NT2/D1 (cell line): ENCODE measurements at places on chromosomes 16 and 17.

- DNase-seq: no peak
Measured at GRCh38 chr17:67999291-67999911, 3.1 kb upstream of the C17orf58 start.

DNA sequence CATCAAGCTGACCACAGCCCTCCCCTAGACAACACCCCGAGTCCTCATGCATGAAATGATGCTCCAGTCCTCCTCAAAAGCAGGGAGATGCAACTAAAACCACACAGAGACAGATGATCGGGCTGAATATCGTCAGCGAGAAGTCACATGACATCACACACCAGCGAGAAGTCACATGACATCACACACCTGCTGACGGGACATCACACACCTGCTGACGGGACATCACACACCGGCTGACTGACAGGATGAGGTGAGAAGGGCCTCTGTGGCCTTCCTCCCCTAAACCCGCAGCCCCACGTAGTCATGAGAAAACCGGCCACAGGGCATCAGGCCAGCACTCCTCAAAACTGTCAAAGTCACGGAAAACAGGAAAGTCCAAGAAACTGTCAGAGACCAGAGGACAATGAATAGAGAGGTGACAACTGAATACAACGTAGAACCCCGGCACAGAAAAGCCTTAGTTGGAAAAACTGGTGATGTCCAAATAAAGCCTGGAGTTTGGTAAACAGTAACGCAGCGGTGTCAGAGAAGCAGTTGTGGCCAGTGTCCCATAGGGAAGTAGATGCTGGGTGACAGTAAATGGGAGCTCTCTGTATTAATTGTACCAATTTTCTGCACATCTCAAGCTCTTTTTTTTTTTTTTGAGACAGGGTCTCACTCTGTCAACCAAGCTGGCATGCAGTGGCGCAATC, 14.3 kb downstream of the LITAF start:
- DNase-seq: no peak

DNA sequence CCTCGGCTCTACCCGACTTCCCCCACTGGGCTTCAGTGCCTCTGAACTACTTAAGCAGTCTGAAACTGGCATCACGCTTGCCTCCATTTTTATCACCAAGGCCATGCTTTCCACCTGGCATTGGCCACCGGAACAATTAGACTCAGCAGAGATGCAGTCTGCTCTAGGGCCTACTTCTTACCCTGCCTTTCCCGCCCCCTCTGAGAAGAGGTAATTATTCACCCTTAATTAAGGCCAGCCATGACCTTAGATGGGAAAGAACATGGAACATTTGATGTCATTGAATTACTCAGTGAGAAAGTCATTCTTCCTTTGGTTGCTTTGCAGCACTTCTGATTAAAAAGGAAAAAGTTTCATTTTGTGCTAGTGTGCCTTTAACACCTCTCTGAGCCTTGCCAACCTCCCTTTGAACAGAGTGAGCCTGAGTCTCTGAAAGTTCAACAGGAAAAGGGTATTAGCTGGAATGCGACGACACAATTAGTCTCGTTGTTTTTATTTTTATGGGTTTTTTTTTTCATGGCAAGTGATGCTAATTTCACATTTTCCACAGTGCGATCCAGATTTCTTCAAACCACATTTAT, 60.9 kb upstream of the TNRC6A start:
- no peak for DNase-seq

- DNase-seq: no peak
Measured at GRCh38 chr16:34648-34987, 18.8 kb downstream of the POLR3K start.

DNA sequence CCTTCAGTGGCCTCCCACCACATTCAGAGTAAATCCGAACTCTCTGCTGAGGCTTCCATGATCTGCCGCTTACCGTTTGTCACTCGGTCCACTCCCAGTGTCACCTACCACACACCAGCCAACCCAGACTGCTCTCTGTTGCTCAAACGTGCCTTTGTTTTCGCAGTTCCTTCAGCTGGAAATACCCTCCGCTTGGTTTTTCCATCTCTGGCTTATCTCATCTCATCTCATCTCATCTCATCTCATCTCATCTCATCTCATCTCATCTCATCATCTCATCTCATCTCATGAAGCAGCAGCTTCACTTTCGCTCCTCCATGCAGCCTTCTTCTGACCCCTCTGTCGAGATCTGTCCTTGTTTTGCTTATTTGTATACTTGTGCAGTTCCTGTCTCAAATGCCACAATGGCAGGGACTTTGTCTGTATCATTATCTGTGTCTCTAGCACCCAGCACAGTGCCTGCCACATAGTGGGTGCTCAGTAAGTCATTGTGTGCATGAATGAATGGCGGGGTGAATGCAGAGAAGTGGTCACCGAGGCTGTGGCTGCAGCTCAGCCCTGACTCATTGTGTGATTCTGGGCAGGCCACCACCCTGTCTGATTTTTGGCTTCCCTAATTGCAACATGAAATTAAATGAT, 3.8 kb upstream of the SNX20 start:
- DNase-seq: no peak

DNA sequence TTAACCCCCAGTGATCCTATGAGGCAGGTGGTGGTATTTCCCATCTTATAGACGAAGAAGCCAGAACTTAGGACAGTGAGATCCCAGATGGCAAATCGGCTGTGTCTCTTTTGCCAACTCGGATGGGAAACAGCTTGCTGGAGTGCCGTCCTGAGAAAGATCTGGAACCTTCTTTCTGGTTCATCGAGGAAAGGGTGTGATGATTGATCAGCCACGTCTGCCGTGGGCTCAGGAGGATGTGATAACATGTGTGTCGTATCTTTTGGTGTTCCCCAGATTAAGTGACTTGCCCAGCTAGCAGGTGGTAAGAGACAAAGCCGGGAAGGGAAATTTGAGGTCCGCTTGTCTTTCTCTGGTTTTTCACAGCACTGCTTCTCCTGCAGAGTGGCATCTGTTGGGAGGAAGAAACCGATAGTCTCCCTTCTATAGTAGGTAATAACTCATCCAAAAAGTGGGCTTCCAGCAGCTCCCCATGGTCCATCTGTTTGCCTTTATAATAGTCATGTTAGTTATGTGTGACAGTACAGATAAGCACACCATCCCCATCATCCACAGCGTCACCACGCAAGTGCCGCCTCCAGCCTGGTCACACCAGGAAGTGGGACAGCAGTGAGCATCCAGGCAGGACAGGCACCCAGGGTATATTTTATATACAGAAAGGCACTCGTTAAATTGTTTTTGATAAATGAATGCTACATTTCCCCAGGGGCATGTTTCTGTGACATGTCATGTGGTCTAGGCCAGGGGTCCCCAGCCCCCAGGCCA, 175.5 kb downstream of the KATNIP start:
- no peak for DNase-seq

GRCh38 chr16:56369202-56369601, 56.1 kb downstream of the AMFR start:
- no peak for DNase-seq

DNA sequence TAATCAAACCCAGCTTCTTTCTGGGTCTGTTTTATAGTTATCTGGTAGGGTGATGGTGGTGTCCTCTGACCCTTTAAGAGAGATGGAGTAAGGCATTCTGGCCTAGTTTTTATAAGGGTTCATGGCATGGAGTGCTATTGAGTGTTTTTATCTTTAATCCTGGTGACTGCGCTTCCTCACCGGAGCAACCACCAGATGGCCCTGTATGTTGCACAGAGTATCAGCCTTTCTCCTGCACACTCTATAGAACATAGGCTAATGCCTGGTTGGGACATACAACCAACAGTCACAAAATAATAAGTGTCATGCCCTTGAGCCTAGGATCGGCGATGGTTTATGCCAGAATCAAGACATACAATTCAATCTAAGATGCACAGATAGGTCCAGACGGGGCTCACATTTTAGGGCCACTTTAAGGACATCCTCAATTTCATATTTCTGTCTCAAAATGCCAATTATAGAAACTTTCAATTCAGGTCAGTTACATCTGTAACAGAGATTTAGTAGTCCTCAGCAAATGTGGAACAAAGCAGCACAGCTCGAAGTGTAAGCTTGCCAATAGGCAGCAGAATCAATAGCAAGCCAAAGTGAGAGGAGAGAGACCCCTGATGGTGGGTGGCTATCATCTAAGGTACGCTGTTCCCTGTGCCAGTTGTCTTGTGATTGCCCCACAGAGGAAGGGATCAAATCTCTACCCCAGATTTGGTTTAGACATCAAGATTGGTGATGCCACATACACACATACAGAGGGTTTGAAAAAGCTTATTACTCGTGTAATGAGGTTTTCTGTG, 37.2 kb upstream of the HOXB9 start:
- no peak for DNase-seq
